NCI-H2107 (cell line): ENCODE measurements at places on chromosomes 11 and 22.

DNA sequence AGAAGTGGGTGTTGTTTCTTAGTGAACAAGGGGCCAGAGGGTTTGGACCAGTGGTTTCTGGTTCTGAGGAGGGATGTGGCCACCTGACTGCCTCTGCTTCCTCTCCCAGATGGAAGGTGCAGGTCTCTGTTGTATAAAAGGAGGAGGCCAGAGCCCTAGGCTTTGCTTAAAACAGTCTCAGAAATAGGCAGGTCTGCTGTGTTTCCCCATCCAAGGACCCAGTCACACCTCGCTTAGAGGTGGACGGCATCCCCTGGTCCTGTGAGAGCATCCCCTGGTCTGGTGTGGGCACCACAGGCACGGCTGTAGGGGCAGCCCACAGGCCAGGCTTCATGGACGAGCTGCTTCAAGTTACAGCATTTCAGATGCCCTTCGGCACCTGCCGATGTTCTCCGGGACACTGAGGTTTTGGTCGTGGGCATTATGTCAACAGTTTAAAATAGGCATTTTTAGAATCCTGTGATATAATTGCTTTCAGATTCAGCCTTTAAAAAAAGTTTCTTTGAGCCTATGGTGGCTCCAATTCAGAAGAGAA is 45.7 kb upstream of the SHANK2 start:
- no peak for DNase-seq

DNA sequence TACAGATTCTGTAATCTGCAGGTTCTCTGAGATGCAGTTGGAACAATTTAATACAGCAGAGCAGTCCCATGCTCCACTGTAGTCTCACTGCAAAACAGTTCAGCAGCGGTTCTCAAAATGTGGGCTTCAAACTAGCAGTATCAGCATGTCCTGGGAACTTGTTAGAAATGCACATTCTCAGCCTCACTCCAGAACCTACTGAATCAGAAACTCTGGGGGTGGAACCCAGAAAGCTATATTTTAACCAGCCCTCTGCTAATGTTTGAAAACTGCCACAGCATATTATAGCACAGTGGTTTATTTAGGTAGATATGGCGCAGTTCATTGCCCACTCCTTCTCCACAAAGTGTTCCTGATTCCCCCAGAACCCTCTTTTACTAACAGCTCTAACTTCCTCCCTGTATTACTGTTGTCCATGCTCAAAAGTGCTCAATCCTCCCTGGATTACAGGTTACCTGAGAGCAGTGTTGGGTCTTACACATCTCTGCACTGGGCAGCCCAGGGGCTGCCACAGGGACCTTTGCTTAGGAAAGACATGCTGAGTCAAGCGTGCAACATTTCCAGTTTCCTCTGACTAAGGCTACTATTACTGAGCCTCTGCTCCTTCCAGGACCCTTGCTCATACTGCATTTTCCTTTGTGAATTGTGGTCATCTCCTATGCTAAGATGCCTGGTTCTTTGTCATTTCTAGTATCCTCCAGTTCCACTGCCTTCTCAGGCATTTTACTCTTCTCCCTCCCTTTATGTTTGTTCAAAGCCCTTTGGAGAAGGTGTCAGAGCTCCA is 7.7 kb upstream of the DGAT2 start:
- no peak for DNase-seq

- no peak for DNase-seq
Measured at GRCh38 chr11:104843150-104843836, 55.0 kb downstream of the CASP12 start.

GRCh38 chr11:62889126-62889483 is 8.4 kb downstream of the SLC3A2 start:
- DNase-seq, result no peak

DNA sequence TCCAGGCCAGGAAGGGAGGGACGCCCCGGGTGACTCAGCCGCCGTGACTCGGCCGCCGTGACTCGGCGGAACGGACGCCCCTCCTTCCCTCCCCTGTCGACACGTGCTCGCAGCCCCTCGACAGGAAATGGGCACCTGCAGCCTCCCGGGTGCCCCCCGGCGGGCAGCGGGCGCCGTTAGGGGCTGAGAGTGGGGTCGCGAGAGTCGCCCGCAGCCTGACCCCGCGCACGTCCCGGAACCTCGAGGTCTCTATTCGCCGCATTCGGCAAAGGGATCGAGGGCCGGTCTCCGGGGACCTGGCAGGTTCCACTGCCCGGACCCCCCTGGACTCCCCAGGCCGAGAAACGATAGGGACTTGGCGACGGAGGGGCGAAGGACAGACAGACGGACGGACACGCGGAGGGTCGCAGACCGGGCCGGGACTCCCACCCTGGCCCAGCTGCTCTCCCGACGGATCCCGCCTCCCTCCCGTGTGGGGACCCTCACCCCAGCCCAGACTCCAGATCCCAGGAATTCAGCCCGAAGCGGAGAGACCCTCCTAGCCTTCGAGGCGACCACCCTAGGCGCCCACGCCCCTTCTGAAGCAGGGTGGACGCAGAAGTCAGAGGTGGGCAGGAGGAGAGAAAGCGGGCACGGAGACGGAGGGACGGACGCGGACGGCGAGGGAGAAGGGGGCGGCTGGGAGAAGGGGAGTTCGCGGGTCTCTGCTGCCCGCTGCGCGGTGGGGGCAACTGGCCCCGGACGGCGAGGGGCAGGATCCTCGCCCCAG is 648 bp downstream of the FOSL1 start:
- no peak for DNase-seq

- DNase-seq, result no peak
Measured at GRCh38 chr22:37420686-37421467, 6.4 kb downstream of the ELFN2 start.

DNA sequence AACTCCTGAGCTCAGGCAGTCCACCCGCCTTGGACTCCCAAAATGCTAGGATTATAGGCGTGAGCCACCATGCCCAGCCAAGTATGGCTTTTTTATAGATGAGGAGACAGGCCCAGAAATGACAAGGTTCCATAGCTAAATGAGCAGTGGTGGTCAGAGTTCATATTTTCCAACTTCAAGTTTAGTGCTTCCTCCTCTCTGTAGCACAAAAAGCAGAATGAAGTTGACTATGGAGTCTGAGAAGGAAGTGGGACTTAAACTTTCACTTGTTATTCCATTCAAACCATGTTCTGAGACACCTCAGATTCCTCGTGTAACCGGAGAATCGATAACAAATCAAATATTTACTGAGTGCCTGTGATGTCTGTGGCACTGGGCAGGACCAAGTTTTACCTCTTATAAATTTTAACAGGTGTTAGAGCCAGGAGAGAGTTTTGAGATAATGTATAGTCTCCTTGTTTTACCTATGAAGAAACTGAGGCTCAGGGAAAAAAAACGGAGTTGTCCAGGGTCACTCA is 3.0 kb downstream of the LIMK2 start:
- no peak for DNase-seq

- peak; percentile 12 for DNase-seq
Measured at GRCh38 chr22:49583886-49584505, 243.7 kb downstream of the BRD1 start.

GRCh38 chr11:9616858-9617257 is 43.4 kb downstream of the WEE1 start:
- DNase-seq, result no peak

DNA sequence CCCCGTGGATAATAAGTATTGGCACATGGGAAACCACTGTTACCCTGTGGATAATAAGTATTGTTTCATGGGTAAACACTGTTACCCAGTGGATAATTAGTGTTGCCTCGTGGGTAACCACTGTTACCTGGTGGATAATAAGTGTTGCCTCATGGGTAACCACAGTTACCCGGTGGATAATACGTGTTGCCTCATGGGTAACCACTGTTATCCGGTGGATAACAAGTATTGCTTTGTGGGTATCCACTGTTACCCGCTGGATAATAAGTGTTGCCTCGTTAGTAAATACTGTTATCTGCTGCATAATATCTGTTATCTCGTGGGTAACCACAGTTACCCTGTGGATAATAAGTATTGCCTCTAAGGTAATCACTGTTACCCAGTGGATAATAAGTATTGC is 25.5 kb upstream of the NXPE4 start:
- DNase-seq, result no peak

DNA sequence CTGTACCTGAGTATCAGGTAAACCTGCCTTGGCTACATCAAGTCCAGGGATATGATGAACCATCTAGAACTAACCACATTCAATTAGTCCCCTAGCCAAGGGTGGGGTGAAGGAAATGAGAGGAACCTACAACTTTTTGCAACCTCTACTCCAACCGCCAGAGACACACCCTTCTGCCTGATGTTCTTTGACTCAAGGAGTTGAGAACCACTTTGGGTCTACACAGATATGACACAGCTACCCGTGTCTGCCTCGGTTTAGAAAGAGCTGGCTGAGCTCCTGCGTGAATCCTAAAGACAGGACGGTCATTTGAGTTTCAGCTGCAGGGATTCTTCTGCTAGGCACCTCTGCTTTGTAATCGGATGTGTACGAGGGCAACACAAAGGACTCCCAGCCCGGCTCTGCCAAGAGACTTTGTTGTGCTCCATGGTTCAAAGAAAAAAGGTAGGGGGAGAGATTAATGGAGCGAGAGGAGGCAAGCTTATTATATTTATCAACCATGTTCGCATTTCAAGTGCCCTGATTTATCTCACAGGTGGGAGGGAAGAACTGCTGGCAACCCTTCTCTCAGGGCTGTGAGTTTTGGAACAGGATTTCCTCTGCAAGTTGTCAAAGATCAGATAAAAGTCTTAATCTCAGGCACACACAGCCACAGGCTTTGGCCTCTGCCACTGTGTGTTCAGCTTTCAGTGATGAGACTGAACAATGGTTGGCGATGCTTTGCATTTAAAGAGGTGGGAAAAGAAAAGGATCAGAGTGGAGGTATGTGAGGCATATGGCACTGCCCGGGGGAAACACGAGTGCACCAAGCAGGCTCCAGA is 35.1 kb downstream of the FLI1 start:
- DNase-seq, result no peak

DNA sequence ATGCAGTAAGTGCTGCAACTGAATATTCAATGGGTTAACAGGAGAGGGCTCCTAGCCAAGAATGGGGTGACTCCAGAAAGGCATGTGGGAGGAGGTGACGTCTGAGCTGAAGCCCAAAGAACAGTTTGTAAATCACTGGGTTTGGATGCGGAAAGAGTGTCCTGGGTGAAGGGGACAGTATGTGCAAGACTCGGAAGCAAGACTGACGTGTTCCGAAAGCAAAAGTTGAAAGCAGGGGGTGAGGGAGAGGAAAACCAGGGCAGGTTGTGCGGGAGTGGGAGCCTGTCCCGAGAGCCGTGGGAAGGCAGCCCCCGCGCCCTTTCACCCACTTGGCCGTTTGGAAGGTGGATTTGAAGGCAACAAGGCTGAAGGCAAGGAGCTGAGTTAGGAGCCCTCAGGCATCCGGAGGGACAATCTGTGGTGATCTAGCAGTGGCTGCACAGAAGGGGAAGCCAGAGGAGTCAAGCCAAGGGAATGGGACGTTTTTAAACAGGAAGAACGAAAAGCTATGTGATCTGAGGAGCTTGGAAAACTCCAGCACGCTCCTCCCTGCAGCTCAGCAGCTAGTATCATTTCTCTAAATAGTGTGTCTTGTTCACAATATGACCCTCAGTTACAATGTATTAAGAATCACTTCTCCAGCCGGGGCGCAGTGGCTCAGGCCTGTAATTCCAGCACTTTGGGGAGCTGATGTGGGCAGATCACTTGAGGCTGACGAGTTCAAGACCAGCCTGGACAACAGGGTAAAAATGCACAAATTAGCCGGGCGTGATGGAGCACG is 7.7 kb downstream of the SLC25A18 start:
- DNase-seq, result no peak

DNA sequence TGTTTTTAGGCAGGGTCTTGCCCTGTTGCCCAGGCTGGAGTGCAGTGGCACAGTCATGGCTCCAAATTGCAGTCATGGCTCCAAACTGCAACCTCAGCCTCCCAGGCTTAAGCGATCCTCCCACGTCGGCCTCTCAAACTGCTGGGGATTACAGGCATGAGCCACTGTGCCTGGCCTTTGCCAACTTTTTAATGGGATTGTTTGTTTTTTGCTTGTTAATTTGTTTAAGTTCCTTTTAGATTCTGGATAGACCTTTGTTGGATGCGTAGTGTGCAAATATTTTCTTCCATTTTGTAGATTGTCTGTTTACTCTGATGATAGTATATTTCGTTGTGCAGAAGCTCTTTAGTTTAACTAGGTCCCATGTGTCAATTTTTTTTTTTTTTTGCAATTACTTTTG is 10.0 kb upstream of the SCGB1D1 start:
- DNase-seq, result no peak

- no peak for DNase-seq
Measured at GRCh38 chr11:79047321-79047720, 393.5 kb downstream of the TENM4 start.

- no peak for DNase-seq
Measured at GRCh38 chr11:103215812-103216211, 106.6 kb downstream of the DYNC2H1 start.

GRCh38 chr11:441043-441417 is 781 bp downstream of the ANO9 start:
- DNase-seq, result no peak
